NCI-H2029 treated with DMSO at 0.1 percent for 48 hours (cell line): ENCODE measurements at places on chromosomes 16 and 17.

GRCh38 chr16:79792664-79793351, 192.3 kb upstream of the MAF start:
- no peak for DNase-seq

- no peak for DNase-seq
These were observed 10.1 kb downstream of the ACSF3 start for GRCh38 chr16:89103781-89104180.

GRCh38 chr16:2779151-2779920, 2.3 kb upstream of the ELOB start:
- DNase-seq, result no peak

- no peak for DNase-seq
These were observed 169.0 kb downstream of the IRF8 start for GRCh38 chr16:86067936-86068335.

- DNase-seq, result no peak
These were observed 5.0 kb downstream of the CTF1 start for GRCh38 chr16:30901201-30902028.

GRCh38 chr17:21049457-21049856, 6.6 kb upstream of the USP22 start:
- DNase-seq, result no peak

DNA sequence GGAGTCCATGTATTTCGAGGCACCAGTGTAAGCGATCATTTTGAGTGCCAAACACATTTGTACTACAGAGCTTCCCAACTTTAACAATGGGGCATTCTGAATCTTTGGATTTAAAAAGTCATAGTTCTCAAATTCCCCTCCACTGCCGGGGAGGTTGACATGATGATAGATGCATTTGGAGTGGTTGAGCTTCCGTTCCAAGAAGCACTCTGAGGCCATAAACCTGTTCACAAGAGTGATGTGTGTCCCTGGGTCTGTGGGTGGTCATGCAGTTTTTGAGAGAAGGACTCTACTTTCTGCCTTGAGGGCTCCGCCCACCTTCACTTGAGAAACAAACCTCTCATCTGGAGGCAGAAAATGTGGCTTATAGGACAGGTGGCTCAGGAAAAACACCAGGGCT, 43.7 kb downstream of the IRX5 start:
- no peak for DNase-seq

GRCh38 chr17:34584805-34585416, 5.5 kb downstream of the TMEM132E start:
- no peak for DNase-seq

- no peak for DNase-seq
These were observed 659 bp downstream of the RPH3AL start for GRCh38 chr17:351875-352420.

DNA sequence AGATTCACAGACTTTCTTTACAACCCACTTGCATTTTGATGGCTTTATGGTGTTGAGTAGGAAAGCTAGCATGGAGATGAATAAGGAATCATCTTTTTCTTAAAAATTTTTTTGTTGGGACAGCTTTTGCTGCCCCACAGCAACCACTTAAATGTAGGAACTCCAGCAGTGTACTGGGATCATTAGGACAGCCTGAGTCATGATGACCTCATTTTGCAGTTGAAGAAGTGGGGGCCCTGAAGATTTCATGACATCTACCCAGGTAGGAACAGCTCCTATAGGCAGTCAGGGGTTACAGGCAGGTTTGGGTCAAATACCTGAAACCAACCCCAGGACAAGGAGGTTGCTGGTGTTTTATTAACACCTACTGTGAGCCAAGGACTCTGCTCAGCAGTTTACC, 2.1 kb downstream of the METTL22 start:
- DNase-seq, result no peak

- no peak for DNase-seq
These were observed at the start of gene WWP2 for GRCh38 chr16:69761983-69762813. Gene WWP2 (plus strand): TSS chr16:69762332. CDS start chr16:69787011, 24,679 bp downstream.

- DNase-seq, result no peak
These were observed 321.7 kb downstream of the C16orf95 start for GRCh38 chr16:86995456-86995855.

- no peak for DNase-seq
These were observed 74.3 kb upstream of the CES5A start for GRCh38 chr16:55949518-55949917.

- no peak for DNase-seq
These were observed 3.1 kb downstream of the TMEM231 start for GRCh38 chr16:75552951-75553350.

DNA sequence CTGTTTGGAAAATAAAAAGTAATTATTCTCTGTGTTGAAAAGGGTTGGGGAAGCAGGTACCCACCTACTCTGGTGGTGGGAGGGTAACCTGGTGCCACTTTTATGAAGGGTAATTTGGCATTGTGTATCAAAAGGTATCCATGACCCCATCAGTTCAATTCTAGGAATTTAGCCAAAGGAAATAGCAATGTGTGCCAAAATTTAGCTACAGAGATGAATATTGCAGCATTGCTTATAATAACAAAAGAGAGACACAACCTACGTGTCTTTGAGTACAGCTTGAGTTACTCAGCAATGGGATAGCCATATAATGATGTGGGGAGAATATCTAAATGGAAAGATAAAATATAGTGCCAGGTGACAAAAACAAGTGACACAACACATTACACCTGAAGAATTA, 170.7 kb downstream of the NTN1 start:
- peak; percentile 14 for DNase-seq

DNA sequence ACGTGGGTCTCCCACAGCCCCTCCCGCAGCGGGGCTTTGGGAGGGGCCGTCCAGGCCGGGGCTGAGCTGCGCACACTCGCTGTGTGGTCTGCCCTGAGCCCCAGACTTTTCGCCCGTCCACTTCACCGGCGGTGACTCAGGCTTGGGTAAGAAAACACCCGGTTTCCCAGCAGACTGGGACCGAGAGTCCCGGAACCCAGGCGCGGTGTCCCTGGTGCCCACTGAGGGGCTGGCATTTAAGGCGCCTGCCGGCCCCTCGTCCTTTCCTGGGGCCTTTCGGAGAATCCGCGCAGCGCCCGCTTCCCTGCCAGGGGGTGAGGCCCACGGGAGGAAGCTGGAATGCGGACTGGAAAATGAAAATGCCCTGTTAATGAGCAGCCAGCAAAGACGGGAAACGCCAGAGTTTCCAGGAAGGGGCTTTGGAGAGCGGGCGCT, 100.3 kb downstream of the C16orf95 start:
- DNase-seq, result no peak

DNA sequence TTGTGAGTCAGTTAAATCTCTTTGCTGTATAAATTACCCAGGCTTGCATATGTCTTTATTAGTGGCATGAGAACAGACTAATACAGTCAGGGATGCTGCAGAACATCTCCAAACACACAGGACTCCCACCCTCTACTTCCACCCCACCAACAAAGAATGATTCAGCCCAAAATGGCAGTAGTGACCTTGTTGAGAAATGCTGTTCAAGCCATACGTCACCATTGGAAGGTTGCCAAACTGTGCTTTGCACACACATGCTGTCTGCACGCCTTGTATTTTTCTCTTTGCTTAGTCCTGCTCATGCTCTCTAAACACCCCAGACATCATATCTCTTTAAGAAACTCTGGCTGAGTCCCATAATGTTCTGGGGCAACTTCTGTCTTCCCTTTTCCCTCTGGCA, 589.6 kb downstream of the WWOX start:
- DNase-seq, result no peak

- no peak for DNase-seq
These were observed 129.8 kb downstream of the OR1D5 start for GRCh38 chr17:2933606-2934005.

DNA sequence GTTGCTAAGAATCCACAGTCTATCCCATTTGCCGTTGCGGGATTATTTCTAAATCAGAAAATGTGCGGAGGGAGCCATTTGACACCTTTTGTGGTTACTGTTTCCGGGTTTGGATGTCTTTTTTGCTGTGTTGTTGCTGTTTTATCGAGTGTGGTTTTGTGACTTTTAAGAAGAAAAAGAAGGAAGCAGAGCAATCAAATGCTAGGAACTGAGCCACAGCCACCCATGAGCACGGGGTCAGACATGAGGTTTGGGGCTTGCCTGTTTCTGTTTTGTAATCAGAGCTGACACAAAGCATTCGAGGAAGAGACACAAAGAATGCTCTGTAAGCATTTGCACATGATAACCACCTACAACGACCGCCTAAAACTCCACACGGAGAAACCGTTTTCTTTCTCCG, 53.1 kb upstream of the CHMP6 start:
- no peak for DNase-seq

- no peak for DNase-seq
These were observed 668 bp downstream of the JUP start for GRCh38 chr17:41785859-41786226.

DNA sequence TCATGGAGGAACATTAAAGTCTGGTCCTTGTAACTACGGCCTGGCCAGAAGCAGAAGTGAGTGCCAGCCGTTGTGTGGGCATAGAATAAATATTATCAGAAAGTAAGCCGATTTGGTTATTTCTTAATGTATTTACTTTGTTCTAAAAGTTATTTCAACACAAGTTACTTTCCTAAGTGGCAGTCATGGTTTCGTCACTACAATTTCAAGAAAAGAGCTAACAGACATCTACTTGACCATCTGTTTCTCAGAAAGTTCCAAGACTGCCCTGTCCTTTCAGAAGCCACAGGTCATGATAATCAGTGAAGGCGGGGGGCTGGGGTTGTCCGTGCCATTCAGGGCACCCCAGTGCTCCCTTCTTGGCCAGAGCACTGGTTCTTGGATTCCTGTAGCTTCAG, 14.9 kb upstream of the FASN start:
- no peak for DNase-seq

- no peak for DNase-seq
These were observed 209.4 kb downstream of the SEC14L1 start for GRCh38 chr17:77349976-77350830.

DNA sequence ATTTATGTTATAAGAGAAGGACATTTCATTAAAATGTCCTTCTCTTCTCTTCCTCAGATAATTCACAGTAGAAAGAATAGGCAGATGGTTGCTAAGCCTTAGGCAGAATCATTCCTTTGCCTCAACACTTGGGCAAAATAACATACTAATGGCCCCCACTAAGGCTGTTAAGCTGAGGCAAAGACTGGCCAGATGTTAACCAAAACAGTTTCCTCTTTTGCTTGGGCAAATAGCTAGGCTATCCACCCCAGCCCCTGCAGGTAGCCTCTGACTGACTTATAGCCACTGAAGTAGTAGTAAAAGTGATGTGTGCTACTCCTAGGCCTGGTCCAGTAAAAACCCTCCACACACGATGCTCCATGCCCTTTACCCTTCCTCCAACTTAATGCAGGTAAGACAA, 55.2 kb downstream of the SPAG9 start:
- DNase-seq, result no peak

GRCh38 chr17:27244491-27245223, 49.3 kb upstream of the WSB1 start:
- no peak for DNase-seq

- DNase-seq, result no peak
These were observed 19.8 kb downstream of the SMTNL2 start for GRCh38 chr17:4604111-4604644.

- DNase-seq, result no peak
These were observed 52.4 kb upstream of the ETV4 start for GRCh38 chr17:43598357-43599045.

DNA sequence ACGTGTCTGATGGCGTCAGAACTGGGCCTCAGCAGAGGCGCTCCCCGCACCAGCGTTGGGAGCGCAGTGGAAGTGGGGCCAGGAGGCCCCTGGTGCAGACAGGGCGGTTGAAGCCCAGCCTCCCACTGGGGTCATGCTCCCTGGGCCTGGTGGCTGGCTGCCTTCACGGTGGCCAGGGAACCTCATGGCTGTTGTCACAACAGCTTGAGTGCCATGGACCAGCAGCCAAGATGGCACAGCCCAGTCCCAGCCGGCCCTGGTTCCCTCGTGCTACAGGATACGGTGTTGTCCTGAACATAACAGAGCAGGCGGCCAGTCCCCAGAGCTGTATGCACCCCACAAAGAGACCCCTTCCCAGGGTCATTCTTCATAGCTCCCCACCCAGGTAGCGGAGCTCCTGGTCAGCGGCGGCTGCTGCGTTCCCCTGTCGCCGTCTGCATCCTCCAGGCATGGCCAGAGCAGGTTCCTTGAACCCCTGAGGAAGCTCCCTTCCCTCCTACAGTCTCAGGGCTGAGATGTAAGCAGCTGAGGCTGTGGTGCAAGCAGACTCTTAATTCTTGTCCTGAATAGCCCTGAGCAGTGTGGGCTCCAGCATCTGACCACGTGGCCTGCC, 29.7 kb downstream of the NME3 start:
- no peak for DNase-seq

DNA sequence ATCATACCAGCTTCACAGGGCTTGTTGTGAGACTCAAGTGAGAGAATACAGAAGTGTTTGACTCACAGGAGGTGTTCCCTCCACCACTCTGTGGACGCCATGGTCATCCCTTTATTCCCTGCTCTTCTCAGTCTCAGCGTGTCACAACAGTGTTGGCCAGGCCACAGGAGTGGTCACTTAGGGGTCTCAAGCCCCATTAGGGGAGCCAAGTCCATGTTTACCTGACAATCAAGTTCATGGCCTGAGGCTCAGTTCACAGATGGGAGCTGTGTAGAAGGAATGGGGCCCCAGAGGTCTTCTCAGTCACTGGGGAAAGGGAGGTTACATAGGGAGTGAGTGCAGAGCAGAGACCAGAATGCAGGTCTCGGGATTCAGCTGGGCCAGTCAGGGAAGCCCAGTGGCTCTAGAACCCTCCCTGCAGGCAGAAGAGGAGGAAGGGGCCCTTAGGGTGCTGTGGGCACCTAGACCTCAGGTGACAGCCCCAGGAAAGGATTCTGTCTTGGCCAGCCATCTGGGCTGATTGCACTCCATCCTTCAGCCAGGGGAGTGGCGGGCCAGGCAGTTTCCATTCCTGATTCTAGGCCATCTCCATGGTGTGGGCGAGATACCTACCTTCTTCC, 9.5 kb upstream of the CENPT start:
- DNase-seq, result no peak

DNA sequence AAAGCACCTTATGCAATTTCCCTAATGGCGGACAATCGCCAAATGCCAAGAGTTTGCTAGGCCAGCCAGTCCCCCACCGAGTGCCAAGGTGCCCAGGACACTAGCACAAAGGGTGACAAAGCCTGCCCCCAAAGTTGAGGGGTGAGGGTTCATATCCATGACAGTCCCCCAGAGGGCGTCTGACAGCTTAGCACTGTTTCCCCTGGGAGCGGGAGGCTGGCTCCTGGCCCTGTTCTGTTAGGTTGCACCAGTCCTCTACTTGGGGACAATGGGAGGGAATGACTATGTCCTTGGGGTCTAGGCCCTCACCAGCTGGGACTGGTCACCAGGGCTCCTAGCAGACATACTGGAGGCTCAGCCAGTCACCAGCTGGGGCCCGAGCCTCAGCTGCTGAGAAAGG, 66.9 kb downstream of the MYO18A start:
- DNase-seq, result no peak

DNA sequence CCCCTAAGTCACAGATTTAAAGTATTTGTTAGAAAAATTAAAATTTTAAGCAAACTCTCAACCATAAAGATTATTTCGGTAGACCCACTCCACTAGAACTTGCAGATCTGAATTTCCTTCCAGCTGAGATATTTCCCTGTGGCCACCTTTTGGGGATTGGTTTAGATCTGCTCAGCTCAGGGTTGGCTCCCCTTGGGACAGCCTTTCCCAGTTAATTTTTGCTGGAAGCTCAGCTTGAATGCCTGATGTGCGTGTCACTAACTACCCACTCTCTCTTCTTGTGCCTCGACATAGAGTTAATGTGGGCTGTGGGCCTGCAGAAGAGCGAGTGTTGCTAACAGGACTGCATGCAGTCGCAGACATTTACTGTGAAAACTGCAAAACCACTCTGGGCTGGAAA, 57.6 kb downstream of the YPEL2 start:
- no peak for DNase-seq
